ENCODE measurements at places on chromosomes 12 and 14.

GRCh38 chr12:124636138-124636978 is 68.9 kb upstream of the NCOR2 start:
- DNase-seq, result peak; percentile 70

DNA sequence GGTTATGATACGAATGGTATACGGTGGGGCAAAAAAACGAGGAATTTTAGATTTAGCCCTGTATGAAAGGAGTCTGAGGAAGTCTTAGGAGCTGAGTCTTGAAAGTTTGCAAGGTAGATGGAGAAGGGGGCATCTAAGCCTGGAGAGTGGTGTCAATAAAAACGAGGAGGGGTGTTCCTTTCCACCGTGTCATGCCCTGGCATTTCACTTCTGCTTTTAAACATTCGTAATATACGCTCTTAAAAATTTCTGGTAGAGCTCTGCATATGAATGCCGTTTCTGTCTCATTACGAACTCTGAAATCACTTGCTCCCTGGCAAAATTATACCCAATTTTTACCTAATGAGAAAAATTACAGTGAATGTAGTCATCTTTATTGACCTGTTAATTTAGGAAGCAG is 170.2 kb downstream of the ERC1 start:
- DNase-seq, result no peak

DNA sequence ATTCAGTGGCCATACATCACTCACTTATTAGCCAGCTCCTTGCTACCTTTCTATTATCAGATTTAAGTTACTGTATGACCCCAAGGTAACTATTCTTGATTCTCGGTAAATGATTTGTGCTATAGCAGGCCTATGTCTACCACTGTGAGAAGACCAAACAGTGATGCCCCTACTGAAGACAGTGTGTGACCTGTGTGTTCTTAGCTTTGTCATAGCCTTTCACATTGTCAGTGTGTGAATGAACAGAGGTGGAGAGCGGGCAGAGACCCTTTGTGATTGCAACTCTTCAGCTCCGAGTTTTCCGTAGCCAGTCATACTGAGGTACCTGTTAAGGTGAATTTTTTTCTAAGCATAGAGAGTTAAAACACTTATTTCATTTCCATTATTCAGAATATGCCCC is 294.0 kb downstream of the LRFN5 start:
- no peak for DNase-seq

DNA sequence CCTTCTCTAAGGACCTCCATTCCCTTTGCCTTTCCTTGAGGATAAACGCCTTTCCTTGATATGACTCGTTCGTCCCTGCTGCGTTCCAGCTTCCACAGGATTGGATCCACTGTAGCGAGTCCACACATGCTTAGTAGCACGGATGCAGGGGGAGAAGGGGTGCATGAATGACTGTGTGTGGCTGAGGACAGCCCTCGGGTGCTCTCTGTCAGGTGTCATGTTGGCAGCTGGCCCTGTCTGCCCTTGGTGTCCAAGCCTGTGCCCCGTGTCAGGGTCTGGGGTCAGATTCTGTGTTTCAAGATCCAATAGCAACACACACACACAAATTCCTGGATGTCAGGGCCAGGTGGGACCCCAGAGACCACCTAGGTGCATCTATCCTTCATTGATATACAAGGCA is 17.5 kb upstream of the KRT80 start:
- no peak for DNase-seq

GRCh38 chr12:12350868-12351463 is 924 bp upstream of the MANSC1 start:
- no peak for DNase-seq

DNA sequence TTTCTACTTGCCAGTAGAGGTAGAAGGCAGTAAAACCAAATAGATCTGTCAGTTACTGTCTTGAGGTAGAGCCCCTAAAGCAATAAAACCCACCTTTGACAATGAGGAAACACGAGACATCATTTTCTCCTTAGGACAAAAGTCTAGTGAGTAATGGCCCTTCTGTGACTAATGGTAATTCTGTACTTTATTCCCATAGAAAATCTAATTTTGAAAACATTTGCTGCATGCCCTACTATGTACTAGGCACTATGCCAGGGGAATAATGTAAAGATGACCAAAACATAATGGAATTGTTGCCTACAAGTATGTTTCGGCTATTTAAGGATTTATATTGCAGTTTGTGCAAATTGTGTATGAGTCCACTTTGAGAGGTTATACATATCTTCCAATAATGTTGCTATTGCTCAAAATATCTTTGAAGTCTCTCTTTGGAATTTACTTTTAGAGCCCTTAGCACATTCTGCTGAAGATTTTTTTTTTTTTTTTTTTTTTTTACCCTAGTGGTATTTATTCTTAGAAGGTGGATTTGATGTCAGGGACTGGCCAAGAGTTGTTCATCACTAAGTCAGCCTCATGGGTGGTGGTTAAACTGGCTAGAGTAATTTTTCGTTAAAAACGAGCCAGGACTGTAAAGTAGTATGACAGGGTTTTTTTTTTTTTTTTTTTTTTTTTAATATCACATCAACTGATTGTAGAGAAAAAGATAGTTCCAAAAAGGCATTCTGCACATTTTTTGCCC is 109.7 kb downstream of the CRADD start:
- peak; percentile 67 for DNase-seq

DNA sequence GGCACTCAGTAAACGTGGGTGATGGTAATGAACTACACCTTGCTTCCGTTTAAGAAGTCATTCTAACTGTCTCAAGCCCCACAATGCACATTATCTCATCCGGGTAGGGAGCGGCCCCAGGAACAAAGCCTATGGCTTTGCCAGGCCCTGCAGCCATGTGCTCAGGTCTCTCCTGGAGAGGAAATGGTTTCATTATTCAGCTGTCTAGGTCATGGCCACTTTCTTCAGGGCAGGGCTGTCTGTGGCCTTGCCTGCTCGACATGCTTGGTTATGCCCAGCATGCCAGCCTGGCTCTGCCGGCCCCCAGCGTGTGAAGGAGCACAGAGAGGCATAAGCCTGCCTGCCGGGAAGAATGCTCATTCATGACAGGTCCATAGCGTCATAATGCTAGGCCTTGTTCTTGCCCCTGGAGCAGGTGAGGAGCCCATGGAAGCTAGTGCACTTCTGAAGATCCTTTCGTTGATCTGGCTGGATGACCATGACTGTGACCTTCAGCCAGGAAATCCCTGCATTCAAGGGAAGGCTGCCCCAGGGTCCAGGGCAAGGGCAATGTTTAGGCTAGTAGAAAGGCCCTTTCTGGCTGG is 26.3 kb upstream of the FOS start:
- no peak for DNase-seq

DNA sequence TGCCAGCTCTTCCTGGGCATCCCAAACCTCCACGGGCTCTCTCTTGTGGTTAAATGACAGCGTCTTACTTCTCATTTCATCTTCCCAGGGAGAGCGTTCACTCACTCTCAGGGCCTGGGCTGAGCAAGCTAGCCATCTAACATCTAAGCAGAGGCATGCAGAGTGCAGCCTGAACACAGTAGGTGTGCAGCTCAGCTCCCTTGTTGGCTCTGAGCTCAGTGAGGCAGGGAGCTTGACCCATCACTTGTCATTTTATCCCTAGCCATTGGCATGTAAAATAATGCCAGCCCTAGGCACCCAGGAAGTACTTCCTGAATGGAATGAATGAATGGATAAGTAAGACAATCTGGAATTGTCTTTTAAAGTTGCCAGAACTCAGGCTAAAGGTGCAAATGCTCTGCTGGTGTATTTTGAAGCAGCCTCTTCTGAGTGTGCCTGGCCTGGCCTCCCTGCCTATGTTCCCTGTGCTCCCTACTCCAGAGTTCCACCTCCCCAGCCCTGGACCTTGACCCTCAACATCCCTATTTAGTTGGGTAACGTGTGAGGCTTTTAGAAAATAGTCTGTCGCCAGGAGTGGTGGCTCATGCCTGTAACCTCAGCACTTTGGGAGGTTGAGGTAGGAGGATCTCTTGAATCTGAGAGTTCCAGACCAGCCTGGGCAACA is 9.5 kb upstream of the MEG3 start:
- DNase-seq, result no peak
